RPMI7951 (cell line): ENCODE measurements at places on chromosomes 1 and 21. TPM values are rescaled to one million over a fixed set of nuclear protein-coding genes. Genes with fewer than 3 reads are reported as not detected.

DNA sequence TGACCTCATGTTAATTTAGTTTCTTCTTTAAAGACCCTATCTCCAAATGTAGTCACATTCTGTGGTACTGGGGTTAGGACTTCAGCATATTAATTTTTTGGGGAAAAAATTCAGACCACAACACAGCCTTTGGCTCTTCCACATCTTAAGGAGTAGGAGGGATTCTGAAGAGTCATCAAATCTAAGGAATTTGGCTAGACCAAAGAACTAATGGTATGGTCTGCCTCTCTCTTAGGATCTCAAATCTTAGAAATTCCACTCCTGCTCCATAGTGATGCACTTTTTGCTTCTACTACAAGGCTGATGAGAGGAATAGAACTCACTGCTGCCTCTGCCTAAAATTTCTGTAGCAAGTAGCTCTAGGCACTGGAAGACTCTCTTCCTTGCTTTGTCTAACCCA, 80.5 kb downstream of the NGF start:
- DNase-seq = no peak

DNA sequence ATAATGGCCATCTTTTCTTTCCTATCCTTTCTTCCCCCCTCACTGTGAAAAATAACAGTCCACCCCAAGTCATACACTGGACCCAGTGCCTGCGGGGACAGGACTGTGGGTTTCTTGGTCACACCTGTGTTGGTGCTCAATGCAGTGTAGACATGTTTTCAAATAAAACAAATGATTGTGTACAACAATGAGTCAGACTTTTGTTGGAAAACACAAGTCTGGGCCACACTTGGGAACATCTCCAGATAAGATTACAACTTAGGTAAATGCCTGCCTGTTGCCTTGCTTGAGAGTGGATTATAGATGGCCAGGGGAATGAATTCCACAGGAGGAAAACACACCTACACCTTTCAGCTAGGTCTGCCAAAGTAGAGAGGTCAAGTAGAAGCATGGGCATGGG, 34.1 kb downstream of the PDPN start:
- DNase-seq = no peak

GRCh38 chr1:91958926-91959325, 9.7 kb downstream of the BRDT start:
- DNase-seq = no peak

- no peak for DNase-seq
These were observed 23.3 kb downstream of the PLEKHM2 start for GRCh38 chr1:15707239-15707925.

GRCh38 chr1:91501523-91501851, 836 bp downstream of the CDC7 start:
- peak; percentile 64 for DNase-seq

- no peak for DNase-seq
These were observed 413.9 kb downstream of the NCAM2 start for GRCh38 chr21:21412096-21412495.

DNA sequence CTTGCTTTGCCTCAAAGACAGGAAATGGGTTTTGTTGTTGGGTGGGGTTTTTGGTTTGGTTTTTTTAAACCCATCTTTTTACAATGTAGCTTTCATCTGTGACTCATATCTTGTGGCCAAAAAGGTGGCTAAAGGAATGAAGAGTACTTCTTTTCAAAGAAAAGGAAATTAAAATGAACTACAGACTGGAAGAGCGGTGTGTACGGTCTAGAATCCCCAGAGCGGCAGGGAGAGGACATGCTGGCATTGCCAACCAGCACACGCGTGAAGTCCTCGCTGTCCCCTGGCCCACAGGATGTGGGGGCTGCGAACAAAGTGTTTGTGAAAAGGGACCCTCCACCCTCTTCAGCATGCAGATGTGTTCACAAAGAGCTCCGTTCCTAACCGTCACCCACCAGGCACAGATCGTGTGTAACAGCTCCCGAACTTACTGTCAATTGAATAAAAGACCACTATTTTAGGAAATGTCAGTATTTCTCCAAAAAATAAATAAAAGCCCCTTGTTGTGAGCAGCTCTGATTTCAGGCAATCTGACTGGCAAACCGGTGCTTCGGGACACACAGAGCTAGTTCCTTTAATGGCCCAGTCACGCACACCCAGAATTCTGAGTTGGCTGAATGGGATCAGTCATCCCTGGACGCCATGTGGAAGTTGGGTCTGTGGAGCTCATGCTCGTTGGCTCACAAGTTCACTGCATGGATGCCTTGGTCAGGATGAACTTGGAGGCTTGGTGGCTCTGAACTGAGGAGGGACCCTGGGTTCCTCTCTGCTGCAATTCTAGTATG, 602.9 kb downstream of the NPHP4 start:
- DNase-seq = peak; percentile 16

DNA sequence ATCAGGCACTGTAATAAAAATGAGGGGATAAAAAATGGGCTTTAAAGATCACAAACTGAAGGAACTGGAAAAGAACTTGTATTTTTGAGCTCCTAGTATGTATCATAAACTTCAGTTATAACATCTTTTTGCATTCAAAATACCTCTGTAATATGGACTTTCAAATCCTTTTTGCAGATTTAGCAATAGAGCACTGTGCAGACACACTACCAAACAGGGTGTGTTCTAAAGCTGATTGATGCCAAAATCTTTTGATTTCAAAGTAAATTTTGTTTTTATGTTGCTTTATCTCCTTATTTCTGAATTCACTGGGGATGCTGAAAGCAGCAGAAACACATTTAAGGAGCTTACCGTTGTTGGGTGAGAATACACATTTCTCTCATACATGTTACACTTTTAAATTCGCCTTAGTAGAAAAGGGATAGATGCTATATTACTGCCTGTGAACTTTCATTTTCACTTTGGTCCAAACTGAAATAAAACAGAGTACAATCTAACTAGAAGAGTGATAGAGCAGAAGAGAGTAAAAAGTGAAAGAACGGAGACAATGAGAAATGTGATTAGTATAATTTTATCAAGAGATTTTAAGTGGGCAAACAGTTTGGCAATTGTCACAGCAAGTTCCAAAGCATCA, 1126.6 kb downstream of the BRINP3 start:
- no peak for DNase-seq

DNA sequence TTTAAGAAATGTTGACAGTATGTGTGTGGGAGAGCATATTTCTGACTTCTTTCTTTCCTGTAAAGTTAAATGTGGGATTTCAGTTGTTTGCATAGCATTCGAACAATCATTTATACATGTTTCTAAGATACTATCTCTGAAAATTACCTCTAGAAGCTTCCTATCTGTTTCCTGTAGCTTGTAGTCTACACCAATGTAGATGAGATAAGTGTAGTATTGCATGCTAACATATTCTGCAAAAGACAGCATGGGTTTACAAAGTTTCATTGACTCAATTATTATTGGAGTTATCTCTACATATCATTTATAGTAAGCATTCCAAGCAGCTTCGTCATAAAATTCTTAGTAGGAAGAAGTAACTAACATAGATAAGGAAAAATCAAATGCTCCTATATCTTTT, 98.9 kb upstream of the DPYD start:
- no peak for DNase-seq

DNA sequence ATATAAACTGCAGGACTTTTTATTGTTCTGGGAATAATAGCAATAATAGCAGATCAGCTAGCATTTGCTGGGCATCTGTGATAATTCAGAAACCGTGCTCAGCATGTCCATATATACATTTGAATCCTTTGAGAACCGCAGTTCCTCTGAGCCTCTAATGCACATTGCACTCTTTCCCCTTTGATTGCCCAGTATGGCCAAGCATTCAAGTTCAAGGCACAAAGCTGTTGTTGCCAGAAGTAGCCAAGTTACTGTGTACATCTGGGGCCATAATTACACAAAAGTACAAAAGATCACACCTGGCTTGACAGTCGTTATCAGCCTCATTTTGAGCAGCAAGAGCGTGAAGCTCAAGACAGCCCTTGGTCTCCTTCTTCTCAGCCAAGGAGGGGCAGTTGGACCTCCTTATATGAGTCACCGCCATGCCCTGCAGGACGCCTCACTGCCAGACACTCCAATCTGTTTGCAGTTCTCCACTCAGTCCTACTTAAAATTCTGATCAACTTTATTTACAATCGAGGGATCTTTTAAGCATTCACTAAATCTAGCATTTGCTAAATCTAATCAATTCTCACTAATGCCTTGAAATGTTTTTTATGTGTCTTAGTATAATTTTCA, 216.0 kb downstream of the SLC35F3 start:
- DNase-seq = peak; percentile 47

- no peak for DNase-seq
These were observed 118.6 kb downstream of the PRDM16 start for GRCh38 chr1:3187415-3188149.

DNA sequence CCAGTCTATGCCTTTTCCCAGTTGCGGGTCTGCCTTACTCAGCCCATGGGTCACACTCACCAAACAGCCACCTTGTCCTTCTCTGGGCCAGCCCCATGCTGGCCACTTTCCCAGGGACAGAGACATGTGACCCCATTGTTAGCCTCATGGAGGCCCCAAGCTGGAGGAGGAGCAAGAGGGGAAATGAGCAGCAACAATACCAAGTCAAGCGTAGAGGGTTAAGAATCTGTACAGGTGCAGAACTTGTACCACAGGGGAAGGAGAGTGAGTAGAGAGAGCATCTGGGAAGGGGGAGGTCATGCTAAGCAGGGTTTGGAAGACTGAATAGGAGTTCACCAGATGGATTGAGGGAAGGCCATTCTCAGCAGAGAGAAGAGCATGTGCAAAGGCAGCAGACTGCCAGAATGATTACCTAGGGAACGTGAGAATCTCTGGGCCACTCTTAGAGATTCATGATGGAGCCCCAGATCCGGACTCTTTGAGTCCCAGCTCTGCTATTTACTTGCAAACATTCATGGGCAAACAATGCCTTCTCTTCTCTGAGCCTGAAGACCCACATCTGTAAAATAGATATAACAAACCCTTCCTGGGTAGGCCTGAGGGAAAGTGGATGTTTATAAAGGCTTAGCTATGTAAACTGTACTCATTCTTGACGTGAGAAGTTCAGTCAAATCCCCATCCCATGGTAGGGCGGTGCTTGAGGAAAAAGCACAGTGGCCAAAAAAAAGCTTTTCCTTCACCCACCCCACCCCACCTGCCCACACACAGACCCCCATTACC, 2.8 kb upstream of the SLC2A1 start:
- peak; percentile 56 for DNase-seq

GRCh38 chr1:112714313-112715263, 544 bp downstream of the PPM1J start:
- DNase-seq = no peak

DNA sequence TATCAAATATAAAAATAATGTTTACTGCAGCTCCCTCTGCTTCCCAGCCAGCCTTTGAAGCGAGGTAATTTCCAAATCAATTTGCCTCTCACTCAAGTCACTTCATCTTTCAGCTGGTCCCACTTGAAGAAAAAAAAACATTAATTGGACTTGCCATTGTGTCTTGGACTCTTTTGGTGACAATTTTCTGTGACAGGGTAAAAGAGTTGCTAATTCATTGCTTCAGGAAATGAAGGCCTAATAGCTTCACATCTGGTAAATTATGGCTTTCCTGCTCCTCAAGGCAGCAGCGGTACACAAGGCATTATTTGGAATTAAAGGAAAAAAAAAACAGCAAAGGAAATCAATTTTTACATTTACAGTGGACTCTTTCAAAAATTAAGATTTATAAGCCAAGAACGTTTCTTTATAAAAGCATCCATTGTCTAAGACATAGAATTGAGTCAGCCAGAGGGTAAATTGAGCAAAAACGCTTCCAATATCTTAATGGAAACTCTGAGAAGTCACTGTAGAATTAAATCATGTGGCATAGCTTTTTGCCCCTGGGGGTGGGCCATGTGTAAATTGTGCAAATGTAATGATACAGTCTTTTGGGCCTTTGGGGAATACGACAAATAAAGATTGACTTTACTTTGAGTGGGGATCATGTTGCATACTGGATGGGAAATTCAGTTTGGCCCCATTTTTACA, 102.5 kb downstream of the LYPLAL1 start:
- peak; percentile 8 for DNase-seq

GRCh38 chr1:117237726-117238381, 27.1 kb upstream of the VTCN1 start:
- peak; percentile 17 for DNase-seq

GRCh38 chr1:33244809-33245186, 11.5 kb upstream of the ZNF362 start:
- no peak for DNase-seq

DNA sequence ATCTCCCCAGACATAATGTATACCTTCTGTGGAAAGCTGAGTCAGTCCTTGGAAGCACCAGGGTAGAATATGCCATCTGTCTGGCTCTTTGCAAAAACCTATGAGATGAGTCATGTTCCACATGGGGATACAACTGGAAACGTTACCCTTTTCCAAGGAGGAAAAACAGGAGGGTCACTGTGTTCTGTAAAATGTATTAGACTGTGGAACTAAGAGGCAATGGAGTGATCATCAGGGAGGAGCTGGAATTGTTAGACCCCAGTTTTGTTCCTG, 16.1 kb upstream of the PSMD4 start:
- peak; percentile 93 for DNase-seq

GRCh38 chr1:109197158-109198042, 16.3 kb upstream of the SARS1 start:
- peak; percentile 97 for DNase-seq

GRCh38 chr1:218783916-218784315, 389.8 kb upstream of the LYPLAL1 start:
- no peak for DNase-seq

DNA sequence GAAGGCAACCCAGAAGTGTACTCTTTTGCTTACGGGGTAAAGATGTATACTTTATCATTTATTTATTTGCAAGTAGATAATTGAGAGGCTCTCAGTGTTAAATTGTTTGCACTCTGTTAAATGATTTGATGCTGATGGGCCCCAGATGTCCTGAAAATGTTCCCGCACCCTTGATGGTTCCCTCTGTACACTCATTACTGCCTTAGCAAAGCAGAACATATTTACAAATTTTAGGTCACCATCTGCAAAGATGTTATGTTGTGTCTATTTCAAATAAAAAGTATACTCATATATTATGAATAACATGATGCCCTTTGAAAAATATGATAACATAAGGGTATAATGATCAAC, 240.5 kb upstream of the SNX7 start:
- no peak for DNase-seq

GRCh38 chr1:94345148-94345721, 73.0 kb upstream of the ABCD3 start:
- DNase-seq = no peak

GRCh38 chr21:14353726-14354125, 29.2 kb downstream of the HSPA13 start:
- DNase-seq = no peak

DNA sequence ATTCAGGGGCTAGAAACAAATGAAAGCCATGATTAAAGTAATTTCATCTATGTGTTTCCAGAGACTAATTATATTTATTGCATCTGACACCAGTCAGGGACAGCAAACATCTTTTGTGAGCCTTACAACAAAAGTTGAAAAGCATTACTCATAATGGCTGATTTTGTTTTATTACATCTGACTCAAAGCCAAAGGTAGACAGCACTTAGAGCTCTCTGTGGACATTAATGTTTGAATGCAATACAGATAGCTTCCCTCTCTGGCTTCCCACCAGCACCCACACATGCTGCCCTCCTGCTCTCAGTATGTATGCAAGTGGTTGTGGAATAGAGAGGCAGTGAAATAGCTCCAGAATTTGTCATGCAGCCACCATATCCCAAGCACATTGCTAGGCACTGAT, 198.7 kb downstream of the SETD4 start:
- no peak for DNase-seq

Gene GABPA
- total RNA-seq = 19.0 and 23.8 TPM in 2 replicates

Gene ANGPTL1
- total RNA-seq = 0.36 and 1.7 TPM in 2 replicates

Gene SLC35D1
- total RNA-seq = 12.8 and 12.9 TPM in 2 replicates

Gene ANKRD34A
- 1.3 and 2.0 TPM in 2 replicates for total RNA-seq

Gene TSTD1
- total RNA-seq = 0.48 TPM in 1 of 2 replicates, not detected in the other

Gene GUCA2A
- total RNA-seq = not detected in 2 replicates
